Calu3 (cell line): ENCODE measurements at places on chromosomes 4 and X. TPM values are rescaled to one million over a fixed set of nuclear protein-coding genes. Genes with fewer than 3 reads are reported as not detected.

The ZCCHC4 gene
- total RNA-seq = 8.7 and 10.1 TPM in 2 replicates

DNA sequence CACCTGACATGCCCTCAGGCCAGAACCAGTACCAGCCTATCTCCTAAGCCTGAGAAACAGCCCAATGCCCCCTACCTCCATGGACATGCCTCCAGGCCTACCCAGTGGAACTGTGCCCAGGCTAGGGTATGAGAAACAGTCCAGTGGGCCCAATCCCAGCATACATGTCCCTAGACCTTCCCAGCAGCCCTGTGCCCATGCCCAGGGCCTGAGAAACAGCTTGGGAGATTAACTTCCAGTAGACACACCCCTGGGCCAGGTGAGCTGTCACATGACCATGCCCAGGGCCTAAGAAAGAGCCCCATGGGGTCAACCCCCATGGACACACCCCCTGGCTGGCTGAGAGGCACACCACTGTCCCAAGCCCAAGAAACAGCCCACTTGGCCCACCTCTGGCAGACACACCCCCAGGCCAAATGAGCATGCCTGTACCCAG lies 78.8 kb downstream of the CBR4 start:
- no peak overlapping the region for H3K4me3 ChIP-seq
- H3K4me1 ChIP-seq = no peaks in the 10 kb centered on the region
- H3K36me3 ChIP-seq = no peaks in the 10 kb centered on the region
- no peaks in the 10 kb centered on the region for H3K27me3 ChIP-seq
- H3K27ac ChIP-seq = no peak overlapping the region

- no peaks in the 10 kb centered on the region for H3K27me3 ChIP-seq
- H3K36me3 ChIP-seq = peaks cover 18% of the 10 kb centered on the region
- peak overlapping the region; percentile 77 for H3K4me3 ChIP-seq
- DNase-seq = peak; percentile 17
- peak overlapping the region; percentile 66 for H3K27ac ChIP-seq
These were observed 177.1 kb downstream of the CBR4 start for GRCh38 chr4:168832763-168833575.

- no peak overlapping the region for H3K27ac ChIP-seq
- H3K36me3 ChIP-seq = no peaks in the 10 kb centered on the region
- no peaks in the 10 kb centered on the region for H3K27me3 ChIP-seq
- H3K4me1 ChIP-seq = peaks cover 8% of the 10 kb centered on the region
- no peak overlapping the region for H3K4me3 ChIP-seq
- no peak for DNase-seq
These were observed 32.7 kb upstream of the ADH7 start for GRCh38 chr4:99467887-99468286.

DNA sequence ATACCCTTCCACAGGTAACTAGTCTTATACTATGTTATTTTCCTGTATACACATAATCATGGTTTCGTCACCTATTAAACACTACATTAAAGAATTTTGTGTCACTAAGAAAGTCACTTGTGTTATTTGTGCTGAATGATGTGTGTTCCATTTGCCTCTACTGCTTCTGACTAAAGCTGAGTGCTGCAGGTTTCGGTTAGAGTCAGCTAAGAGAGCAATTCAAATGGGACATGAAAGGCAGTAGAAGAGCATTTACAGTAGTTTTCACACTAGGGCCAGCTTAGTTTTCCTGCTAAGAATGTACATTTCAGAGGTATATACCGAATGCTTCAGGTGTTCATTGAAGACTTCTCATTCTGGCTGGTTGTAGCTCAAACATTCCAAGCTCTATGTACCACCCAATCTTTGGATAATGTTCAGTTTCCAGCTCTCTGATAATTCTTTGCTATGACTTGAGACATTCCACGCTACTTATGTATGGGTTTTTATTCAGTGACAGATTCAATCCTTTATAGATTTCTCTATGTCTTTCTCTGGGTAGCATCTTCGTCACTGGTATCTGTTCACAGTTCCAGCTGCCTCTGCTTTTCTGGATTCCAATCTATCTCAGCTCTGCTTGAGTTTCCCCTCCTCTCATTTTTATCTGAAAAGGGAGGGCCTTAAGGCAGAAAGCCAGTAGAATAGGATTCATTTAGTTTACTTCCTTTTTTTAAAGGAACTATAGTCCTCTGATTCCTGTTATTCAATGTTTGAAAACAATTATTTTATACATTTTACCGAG lies 164.4 kb downstream of the CXXC4 start:
- no peak overlapping the region for H3K4me3 ChIP-seq
- DNase-seq = no peak
- no peaks in the 10 kb centered on the region for H3K27me3 ChIP-seq
- no peaks in the 10 kb centered on the region for H3K36me3 ChIP-seq
- no peaks in the 10 kb centered on the region for H3K4me1 ChIP-seq
